ENCODE measurements at places on chromosomes 6 and 20.

DNA sequence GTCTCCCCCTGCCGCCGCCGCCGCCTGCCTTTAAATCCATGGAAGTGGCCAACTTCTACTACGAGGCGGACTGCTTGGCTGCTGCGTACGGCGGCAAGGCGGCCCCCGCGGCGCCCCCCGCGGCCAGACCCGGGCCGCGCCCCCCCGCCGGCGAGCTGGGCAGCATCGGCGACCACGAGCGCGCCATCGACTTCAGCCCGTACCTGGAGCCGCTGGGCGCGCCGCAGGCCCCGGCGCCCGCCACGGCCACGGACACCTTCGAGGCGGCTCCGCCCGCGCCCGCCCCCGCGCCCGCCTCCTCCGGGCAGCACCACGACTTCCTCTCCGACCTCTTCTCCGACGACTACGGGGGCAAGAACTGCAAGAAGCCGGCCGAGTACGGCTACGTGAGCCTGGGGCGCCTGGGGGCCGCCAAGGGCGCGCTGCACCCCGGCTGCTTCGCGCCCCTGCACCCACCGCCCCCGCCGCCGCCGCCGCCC is 474 bp downstream of the CEBPB start:
- DNase-seq: peak; percentile 43

- DNase-seq: no peak
Measured at GRCh38 chr20:23114448-23115082, 28.4 kb upstream of the CD93 start.

- no peak for DNase-seq
Measured at GRCh38 chr20:8097307-8097706, 34.8 kb upstream of the PLCB1 start.

DNA sequence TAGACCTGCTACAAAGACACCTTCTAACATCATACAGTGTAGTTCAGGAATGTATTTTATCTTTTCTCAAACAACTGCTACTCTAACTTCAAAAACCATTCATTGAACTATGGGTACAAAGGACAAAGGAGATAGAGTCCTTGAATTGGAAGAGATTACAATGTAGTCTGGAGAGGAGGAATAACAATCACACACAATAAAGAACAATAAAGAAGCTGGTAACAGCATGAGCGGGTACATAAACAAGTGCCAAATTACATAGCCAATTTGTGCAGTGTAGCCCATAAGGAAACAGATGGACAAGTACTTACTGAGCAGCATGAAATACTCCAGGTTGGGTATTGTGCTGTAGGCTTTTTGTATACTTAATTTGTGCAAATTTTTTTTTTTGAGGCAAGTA is 44.3 kb downstream of the OSTM1 start:
- DNase-seq: no peak

DNA sequence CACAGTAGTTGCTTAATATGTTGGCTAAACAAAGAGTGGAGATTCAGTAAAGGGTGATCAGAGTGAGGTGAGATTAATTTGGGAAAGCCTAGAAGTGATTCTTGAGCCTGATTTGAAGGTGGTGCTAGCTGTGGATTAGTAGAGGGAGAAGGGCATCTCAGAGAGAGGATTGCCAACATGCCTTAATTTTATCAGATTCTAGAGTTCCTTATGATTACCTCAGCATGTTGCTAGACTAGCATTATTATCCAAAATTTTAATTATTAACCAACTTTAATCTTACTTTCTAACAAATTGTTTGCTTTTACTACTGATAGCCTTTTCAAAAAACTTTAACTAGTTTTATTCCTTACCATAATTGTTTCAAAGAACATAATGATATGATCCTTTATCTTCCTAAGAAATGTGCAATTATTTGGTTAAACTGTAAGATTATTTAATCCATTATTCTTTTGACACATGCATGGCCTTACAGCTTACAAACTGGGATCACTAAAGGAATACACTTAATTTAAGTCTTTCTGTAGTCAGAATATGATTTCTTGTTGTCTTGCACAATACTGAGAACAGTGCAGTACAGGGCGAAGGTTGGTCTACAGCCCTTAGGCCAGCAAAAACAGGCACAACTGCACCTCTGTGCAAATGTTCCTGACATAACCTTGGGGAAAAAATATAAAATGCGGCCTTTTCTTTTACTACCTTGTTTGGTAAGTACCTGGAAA is 88.9 kb downstream of the SLC16A10 start:
- no peak for DNase-seq

DNA sequence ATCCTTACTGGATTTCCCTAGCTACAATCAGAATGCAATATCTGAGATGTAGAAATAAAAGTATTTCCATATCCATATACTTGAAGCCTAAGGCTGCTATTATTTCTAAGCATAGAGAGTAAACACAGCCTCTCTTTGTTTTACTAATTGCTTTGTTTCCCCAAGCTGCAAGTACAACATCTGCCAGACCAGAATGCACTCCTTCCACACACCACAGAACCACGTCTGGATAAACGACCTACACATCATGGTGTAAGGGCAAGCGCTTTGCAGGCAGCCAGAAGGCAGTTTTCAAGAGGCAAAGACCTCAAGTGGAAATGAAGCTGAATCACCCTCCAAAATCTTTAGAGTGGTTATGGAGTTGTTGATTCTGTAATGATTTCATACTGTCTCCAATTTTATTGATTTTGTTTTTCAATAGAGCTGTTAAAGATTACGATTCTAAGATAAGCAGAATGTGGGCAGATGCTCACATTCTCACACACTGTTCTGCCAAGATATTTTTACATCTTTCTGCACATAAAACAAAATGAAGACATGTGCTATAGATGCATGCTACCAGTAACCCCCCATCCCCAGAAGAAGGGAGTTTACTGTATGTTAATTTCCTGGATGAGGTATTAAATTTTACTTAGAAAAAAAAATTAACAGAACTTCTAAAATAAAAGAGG is 88.8 kb downstream of the THEMIS start:
- DNase-seq: no peak

- peak; percentile 38 for DNase-seq
Measured at GRCh38 chr6:26607434-26608230, 10.9 kb downstream of the ABT1 start.

DNA sequence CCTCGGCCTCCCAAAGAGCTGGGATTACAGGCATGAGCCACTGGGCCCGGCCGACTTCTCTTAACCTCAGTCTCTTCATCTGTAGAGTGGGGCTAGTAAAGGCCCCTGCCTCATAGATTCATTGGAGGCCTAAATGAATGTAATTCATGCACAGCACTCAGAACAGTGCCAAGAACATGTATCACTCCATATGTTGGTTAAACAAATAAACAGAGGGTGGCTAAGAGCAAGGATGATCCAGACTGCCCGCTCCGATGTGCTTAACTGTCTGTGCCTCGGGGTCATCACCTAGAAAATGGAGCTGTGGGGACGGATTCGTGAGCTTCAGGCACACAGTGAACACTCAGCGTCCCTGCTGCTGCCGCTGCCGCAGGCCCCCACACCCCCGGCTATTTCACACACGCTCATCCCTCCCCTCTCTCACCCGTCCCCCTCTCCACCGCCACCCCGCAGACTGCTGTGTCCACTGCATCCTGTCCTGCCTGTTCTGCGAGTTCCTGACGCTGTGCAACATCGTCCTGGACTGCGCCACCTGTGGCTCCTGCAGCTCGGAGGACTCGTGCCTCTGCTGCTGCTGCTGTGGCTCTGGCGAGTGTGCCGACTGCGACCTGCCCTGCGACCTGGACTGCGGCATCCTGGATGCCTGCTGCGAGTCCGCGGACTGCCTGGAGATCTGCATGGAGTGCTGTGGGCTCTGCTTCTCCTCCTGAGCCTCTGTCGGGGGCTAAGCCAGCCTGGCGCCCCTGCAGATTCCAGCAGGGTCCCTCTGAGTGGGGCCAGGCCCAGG is 14.8 kb downstream of the MDFI start:
- no peak for DNase-seq

DNA sequence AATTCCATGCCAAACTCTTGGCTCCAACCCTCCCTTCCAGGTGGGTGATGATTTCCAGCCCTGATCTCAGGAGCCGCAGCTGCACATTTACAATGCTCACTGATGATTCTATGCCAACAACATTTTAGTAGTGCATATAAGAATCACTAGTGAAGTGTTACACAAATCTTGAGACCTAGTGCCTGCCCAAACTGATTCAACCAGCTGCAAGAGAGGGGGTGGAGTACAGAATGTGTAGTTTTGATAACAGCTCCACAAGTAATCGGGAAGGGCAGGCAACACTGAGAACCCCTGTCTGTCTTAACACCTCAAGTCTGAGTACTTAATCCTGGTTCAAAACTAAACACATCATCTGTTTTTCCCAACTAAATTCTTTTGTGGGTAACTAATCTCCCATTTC is 91.7 kb downstream of the PRDM1 start:
- no peak for DNase-seq

GRCh38 chr6:147579667-147580066 is 71.2 kb downstream of the SAMD5 start:
- DNase-seq: no peak

DNA sequence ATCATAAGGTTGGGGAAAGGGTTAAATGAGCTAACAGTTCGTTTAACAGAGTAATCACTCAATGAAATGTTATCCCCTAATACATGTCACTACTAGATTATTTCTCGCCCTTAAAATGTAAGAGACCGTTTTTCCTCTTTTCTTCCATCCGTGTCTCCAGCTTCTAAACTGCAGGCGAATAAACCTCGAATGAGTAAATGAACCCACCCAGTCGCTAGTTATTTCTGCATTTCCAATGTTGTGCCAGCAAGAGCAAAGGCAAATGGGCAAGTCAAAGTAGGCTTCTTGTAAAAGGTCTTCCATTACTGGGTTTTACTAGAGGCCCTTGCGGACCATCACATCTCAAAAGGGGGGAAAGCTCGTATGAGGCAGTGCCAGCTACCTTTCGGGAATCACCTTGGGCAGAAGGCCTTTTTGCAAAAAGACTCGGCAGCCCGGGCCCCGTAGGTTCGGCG is 400 bp upstream of the SMAP1 start:
- DNase-seq: no peak

GRCh38 chr6:154441995-154442310 is 68.5 kb downstream of the CNKSR3 start:
- no peak for DNase-seq

DNA sequence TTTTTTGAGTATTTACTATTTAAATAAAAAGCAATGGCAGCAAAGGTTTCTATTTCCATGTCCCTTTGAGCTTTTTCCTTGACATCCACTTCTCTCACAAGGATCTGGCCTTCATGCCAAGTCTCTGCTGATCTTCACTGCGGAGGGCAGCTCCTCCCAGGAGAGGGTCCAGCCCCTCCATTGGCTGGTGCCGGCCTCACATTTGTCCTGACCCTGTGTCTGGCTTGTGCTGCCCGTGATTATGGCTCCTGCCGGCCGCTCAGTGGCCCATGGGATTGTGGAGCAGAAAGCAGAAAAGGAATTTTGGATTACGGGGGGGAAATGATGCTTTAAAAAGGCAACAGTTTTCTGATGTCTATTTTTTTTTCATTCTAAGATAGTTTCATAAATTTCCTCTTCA is 31.2 kb upstream of the PDE7B start:
- no peak for DNase-seq
